ENCODE measurements at places on chromosomes 7 and 10. TPM values are rescaled to one million over a fixed set of nuclear protein-coding genes. Genes with fewer than 3 reads are reported as not detected.

CCL26 gene
- polyA plus RNA-seq = 1.5 TPM

HNRNPF gene
- polyA plus RNA-seq = 203 TPM

ADAM12 gene
- 56.9 TPM for polyA plus RNA-seq

RET gene
- polyA plus RNA-seq = 0.28 TPM

KLF14 gene
- polyA plus RNA-seq = 0.27 TPM

GPR26 gene
- not detected for polyA plus RNA-seq

ZNF853 gene
- 0.05 TPM for polyA plus RNA-seq

PLA2G12B gene
- not detected for polyA plus RNA-seq

CCL24 gene
- not detected for polyA plus RNA-seq

ANXA8L1 gene
- polyA plus RNA-seq = 0.08 TPM

ABCA13 gene
- polyA plus RNA-seq = 0.08 TPM

ZDHHC6 gene
- polyA plus RNA-seq = 37.8 TPM

RPEL1 gene
- polyA plus RNA-seq = 0.18 TPM

UTF1 gene
- polyA plus RNA-seq = not detected

PDE6C gene
- not detected for polyA plus RNA-seq

ATOH7 gene
- 0.08 TPM for polyA plus RNA-seq

CDNF gene
- polyA plus RNA-seq = 3.4 TPM

ACTR3C gene
- 0.05 TPM for polyA plus RNA-seq

Data from fibroblast of lung (primary cell).